ENCODE measurements at places on chromosomes 11 and 22.

DNA sequence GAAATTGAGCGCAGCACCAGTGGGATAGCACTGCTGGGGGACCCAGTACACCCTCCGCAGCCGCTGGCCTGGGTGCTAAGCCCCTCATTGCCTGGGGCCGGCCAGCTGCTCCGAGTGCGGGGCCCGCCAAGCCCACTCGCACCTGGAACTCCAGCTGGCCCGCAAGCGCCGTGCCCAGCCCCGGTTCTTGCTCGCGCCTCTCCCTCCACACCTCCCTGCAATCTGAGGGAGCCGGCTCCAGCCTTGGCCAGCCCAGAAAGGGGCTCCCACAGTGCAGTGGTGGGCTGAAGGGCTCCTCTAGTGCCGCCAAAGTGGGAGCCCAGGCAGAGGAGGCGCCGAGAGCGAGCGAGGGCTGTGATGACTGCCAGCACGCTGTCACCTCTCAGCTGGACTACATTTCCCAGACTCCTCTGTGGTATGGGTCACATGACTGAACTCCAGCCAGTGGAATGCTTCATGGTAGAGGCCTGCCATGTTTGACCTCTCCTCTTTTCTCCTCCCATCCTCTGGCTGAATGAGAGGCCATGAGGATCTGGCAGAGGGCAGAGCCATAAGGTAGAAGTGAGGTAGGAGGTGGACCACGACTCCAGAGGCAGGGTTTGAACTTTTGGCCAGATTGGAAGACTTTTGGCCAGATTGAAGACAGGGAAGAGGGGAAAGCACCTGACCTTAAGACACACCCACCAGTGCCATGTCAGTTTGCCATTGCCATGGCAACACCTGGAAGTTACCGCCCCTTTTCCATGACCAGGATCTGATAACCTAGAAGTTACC, 6.2 kb downstream of the MRGPRD start:
- H3K36me3 ChIP-seq, result no peaks in the 10 kb centered on the region
- no peak overlapping the region for H3K4me3 ChIP-seq
- no peak overlapping the region for H3K27ac ChIP-seq
- peaks cover 11% of the 10 kb centered on the region for H3K4me1 ChIP-seq
- no peak for DNase-seq

GRCh38 chr22:44855855-44856254, 103.5 kb downstream of the ARHGAP8 start:
- no peak overlapping the region for H3K4me3 ChIP-seq
- DNase-seq, result no peak
- peaks cover 27% of the 10 kb centered on the region for H3K4me1 ChIP-seq
- no peaks in the 10 kb centered on the region for H3K27me3 ChIP-seq
- no peak overlapping the region for H3K27ac ChIP-seq
- H3K36me3 ChIP-seq, result peaks cover 29% of the 10 kb centered on the region

DNA sequence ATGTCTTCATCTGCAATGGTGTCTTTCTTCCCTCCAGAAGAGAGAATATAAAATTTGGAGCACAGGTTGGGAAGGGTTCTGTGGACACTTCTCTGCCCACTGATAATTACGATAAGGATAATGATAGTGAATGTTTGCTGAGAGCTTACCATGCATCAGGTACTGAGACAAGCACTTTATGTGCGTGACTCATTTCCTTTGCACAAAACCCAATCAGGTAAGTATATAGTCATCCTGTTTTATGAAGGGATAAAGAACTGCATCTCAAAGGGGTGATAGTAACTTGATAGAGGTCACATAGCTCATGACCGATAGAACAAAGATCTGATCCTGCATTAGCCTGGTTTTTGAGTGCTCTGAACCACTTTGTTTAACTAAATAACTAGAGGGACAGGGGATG, 9.4 kb downstream of the DRD2 start:
- H3K36me3 ChIP-seq, result no peaks in the 10 kb centered on the region
- H3K27ac ChIP-seq, result no peak overlapping the region
- no peaks in the 10 kb centered on the region for H3K4me1 ChIP-seq
- no peak for DNase-seq
- peaks cover 73% of the 10 kb centered on the region for H3K27me3 ChIP-seq

DNA sequence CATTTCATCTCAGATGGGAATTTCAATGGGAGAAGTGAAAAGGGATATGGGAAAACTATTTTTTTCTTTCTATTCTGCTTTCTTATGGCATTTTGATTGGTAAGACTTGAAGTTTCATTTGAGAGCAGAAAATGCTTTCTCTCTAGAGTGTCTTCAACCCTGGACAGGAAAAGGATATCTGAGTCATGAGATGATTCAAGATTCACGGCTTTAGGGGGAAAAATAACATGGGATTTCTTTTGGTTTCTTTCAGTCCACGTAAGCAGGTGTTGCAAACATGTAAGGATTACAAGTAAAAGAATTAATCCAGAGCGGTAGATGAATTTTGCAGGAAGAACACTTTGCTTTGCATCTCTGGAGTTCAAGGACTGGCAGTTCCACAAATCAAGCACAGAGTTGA, 1001.0 kb upstream of the TENM4 start:
- DNase-seq, result no peak
- H3K4me1 ChIP-seq, result no peaks in the 10 kb centered on the region
- H3K36me3 ChIP-seq, result no peaks in the 10 kb centered on the region
- H3K27me3 ChIP-seq, result peaks cover 8% of the 10 kb centered on the region
- no peak overlapping the region for H3K4me3 ChIP-seq
- no peak overlapping the region for H3K27ac ChIP-seq

GRCh38 chr11:131311776-131312514, 58.5 kb upstream of the NTM start:
- peaks cover 5% of the 10 kb centered on the region for H3K27me3 ChIP-seq
- no peak for DNase-seq
- no peak overlapping the region for H3K27ac ChIP-seq
- H3K36me3 ChIP-seq, result no peaks in the 10 kb centered on the region
- H3K4me1 ChIP-seq, result peaks cover 22% of the 10 kb centered on the region
- H3K4me3 ChIP-seq, result no peak overlapping the region

DNA sequence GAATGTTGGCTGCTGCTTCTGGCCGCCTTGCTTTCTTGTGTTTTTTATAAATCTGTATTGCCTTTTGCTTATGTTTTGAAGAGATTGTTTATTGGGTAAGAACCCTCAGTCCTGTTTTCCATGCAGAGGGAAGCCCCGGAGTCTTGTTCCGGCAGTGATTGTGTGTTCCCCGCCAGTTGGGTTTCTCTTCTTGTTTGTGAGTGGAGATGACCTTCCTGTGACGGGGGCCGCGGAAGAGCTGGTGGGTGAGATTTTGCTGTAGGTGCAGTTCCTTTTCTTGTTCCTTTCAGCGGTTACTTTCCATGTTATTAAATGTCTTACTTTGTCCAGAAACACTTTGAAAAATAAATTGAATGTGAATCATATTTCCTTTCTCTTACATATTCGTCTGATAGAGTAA, 8.3 kb downstream of the TBC1D22A start:
- H3K27ac ChIP-seq, result peak overlapping the region; percentile 50
- H3K4me1 ChIP-seq, result peaks cover 60% of the 10 kb centered on the region
- H3K27me3 ChIP-seq, result no peaks in the 10 kb centered on the region

DNA sequence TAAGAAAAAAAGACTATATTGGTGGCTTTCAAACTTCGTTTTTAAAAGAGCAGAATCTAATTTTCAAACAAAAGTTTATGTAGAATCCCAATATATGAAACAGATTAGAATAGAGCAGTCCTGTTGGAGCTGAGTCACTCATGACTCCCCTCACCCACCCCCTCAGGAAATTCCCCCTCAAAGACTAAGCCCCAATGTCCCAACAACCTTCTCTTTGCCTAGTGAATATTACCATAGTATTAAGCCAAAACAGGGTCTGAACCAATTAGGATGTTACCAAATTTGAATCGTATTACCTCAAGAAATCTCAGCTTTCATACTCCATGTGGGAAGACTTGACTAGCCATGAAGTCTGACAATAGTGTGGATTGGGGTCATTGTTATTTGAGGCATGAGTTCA, 7.8 kb upstream of the PIWIL4 start:
- DNase-seq, result no peak
- peaks cover 9% of the 10 kb centered on the region for H3K4me1 ChIP-seq
- no peaks in the 10 kb centered on the region for H3K36me3 ChIP-seq
- no peak overlapping the region for H3K27ac ChIP-seq

DNA sequence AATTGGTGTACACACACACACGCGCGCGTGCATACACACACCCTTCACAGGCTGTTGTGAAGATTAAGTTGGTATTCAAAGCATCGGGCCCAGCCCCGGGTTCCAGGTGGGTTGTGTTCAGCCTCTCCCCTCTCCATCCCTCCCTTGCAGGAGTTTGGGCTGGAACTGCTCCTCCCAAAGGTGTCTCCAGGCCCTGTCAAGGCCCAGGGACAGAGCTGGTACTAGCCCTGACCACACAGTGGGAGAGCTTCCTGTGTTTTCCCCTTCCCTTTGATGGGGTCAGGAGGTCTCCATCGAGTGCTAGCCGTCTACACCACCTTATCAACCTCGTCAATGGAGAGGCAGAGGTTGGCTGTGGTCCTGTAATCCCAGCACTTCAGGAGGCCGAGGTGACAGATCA, 36.5 kb upstream of the CSNK1E start:
- no peaks in the 10 kb centered on the region for H3K27me3 ChIP-seq
- H3K27ac ChIP-seq, result no peak overlapping the region
- DNase-seq, result no peak
- no peak overlapping the region for H3K4me3 ChIP-seq
- peaks cover 2% of the 10 kb centered on the region for H3K36me3 ChIP-seq

- no peaks in the 10 kb centered on the region for H3K4me1 ChIP-seq
Measured at GRCh38 chr11:7030836-7031235, 10.6 kb downstream of the NLRP14 start.

GRCh38 chr11:47325271-47326041, 27.0 kb downstream of the MYBPC3 start:
- H3K36me3 ChIP-seq, result peaks cover 37% of the 10 kb centered on the region
- peaks cover 10% of the 10 kb centered on the region for H3K4me1 ChIP-seq
- H3K4me3 ChIP-seq, result no peak overlapping the region
- DNase-seq, result no peak

DNA sequence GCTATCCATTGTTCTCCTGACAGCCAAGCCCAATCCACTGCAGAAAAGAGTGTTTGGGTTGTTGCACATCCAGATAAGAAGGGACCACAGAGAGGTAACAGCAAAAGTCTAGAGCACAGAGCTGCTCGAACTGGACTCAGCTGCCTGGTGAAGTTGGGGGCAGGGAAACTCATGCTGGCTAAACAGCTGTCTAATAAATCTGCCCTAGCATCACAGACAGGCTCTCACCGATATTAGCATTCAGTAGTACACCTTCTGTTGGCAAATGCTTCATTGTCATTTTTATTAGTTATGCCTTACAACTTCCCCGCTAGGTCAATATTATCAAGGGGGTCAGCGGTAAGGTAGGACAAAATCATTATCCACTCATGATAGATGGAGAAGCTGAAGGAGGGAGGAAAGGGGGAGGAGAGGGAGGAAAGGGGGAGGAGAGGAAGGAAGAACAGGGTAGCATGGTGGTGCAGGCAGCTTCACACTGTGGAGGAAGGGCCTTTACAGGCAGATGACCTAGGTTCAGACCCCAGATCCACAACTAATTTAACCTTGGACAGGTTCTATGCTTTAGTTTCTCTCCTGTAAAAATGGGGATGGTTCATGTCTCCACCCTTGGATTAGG, 102.7 kb downstream of the LARGE1 start:
- H3K27me3 ChIP-seq, result peaks cover 7% of the 10 kb centered on the region
- peaks cover 39% of the 10 kb centered on the region for H3K36me3 ChIP-seq
- H3K4me1 ChIP-seq, result peaks cover 33% of the 10 kb centered on the region
- peak overlapping the region; percentile 81 for H3K27ac ChIP-seq
- no peak for DNase-seq

DNA sequence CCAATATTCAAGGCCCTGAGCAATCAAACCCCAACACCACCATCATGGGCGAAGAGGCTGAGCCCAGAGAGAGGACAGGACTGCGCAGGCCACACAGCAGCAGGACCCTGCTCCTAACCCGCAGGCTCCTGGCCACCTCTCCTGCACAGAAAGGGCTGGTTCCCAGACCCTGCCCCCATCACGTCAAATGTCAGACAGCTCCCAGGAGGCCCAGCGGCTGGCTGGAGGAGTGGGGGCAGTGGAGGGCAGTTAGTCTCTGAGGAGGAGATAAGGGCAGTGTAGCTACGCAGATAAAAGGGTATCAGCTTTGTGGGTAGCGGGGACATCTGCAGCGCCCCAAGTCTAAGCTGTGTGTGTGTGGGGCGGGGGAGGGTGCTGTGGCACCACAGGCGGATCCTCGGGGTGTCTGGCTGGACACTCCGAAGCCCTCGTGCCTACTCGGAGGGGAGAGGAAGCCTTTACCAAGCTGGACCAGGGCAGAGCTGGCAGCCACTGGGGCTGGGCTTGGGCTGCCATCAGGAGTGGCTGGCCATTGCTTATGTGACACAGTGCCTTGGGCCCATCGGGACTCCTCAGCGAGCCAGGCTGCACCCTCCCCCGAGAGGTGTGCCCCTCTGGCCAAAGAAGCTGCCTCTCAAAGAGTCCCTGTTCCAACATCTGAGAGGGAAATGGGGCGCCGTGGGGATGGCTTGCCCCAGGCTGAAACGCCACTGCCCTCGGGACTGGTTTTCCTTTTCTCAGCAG, 21.5 kb downstream of the FADS3 start:
- no peak overlapping the region for H3K4me3 ChIP-seq
- peaks cover 32% of the 10 kb centered on the region for H3K4me1 ChIP-seq
- DNase-seq, result peak; percentile 31
- H3K36me3 ChIP-seq, result peaks cover 11% of the 10 kb centered on the region

DNA sequence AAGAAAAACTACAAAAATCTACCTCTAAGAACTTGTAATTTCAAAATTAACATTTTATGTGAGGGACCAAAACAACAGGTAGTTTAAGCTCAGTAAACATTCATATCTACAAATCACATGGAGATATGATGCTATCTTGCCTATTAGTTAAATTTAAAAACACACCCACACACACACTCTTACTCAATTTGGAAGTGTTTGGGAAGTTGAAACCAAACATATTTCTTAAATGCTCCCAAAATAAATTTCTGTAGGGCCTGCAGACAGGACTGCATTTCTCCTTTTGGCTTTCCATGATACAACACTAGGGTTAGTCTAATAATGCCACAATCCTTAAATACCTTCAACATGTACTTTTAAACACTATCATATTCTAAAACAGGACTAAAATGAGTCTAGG, 7.0 kb downstream of the PITPNB start:
- no peak overlapping the region for H3K4me3 ChIP-seq
- H3K27me3 ChIP-seq, result no peaks in the 10 kb centered on the region
- H3K36me3 ChIP-seq, result peaks cover 40% of the 10 kb centered on the region
- H3K27ac ChIP-seq, result no peak overlapping the region
- peaks cover 32% of the 10 kb centered on the region for H3K4me1 ChIP-seq
- DNase-seq, result no peak

- no peak overlapping the region for H3K27ac ChIP-seq
- H3K36me3 ChIP-seq, result no peaks in the 10 kb centered on the region
- peaks cover 56% of the 10 kb centered on the region for H3K4me1 ChIP-seq
Measured at GRCh38 chr11:61023966-61024295, 52.5 kb downstream of the CD6 start.

DNA sequence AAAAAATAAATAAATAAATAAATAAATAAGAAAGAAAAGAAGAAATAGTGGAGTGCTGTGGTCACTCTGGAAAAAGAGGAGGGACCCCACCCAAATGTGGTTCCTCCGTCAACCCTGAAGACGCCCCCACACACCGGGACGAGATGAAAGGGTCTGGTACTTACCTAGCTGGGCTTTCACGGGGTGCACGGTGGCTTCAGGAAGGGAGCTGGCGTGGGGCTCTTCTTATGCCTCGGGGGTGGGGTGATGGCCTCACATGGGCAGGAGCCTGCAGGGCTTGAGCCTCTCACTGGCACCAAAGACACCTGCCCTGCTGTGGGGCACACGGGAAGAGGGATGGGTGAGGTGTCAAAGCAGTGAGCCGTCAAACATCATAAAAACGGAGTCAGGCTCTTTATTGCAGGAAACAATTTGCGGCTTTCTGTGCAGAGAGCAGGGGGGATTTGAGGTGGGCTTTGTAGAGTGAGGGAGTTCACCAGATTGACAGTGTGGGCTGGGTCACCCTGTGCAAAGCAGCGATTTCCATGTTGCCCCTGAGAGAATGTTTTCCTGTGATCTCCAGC, 28.0 kb upstream of the KRTAP5-6 start:
- H3K27ac ChIP-seq, result no peak overlapping the region
- H3K4me1 ChIP-seq, result peaks cover 38% of the 10 kb centered on the region
- H3K4me3 ChIP-seq, result no peak overlapping the region
- H3K27me3 ChIP-seq, result peaks cover 13% of the 10 kb centered on the region
